BJ (cell line): ENCODE measurements at places on chromosomes 1 and 21. TPM values are rescaled to one million over a fixed set of nuclear protein-coding genes. Genes with fewer than 3 reads are reported as not detected.

- DNase-seq: no peak
These were observed 223.1 kb downstream of the RPS6KC1 start for GRCh38 chr1:213274140-213274539.

GRCh38 chr1:245466261-245466660, 311.5 kb downstream of the KIF26B start:
- DNase-seq: no peak

DNA sequence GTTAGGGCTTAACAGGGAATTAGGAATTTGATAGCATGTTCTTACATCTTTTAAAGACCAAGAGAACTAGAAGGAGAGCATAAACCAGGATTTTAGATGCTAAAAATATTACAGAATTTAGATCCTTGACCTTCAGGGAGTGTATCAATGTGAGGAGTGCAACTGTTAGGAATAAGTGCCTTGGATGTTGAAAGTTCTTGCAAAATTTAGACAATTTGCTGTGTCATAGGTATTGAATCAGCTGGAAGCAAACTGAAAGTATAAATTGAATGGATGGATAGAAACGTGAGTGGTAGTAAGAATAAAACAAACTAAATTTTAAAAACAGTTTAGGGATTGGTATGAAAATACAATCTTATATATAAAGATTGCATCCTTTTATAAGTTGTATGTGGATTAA, 27.7 kb downstream of the PPP1R12B start:
- DNase-seq: no peak

The SGIP1 gene
- polyA plus RNA-seq: 49.4 and 62.3 TPM in 2 replicates

DNA sequence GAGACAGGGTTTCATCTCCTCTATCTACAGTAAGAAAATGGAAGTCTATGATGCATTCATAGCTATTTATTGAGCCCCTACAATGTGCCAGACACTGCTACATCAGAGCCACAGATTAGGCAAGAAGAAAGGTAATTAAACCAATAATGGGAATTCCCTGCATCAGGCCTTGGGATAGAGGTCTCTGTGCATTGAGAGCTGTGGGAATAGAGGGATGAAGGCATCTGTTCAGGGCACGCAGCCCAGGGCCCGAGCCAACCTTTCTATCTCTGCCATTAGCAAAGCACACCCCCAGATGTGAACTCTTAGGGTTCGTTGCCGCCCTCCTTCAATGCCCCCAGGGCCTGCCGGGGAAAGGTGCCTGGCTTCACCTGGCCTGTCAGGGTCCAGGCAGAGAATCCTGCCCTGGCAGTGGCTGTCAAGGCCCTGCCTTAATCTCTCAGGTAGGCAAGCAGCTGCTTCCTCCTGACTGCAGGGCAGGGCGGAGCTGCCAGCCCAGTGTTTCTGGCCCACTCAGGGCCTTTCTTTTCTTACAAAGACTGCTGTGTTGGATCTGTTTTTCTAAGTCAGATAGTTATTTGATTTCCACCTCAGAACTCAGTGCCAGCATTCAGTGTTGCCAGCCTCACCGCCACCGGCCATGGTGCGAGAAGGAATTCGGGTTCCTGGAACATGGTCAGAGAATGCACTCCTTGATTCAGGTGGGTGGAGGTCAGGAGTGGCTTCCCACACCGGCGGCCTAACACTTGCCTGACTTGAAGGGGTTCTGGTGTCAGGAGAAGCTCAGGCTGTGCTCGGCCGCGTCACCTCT, 76.1 kb downstream of the PGM1 start:
- no peak for DNase-seq

GRCh38 chr1:183259924-183260323, 73.9 kb downstream of the LAMC2 start:
- DNase-seq: no peak

The WDR77 gene
- 62.8 and 104 TPM in 2 replicates for polyA plus RNA-seq

- DNase-seq: no peak
These were observed 50.8 kb downstream of the PAX7 start for GRCh38 chr1:18681423-18681835.

DNA sequence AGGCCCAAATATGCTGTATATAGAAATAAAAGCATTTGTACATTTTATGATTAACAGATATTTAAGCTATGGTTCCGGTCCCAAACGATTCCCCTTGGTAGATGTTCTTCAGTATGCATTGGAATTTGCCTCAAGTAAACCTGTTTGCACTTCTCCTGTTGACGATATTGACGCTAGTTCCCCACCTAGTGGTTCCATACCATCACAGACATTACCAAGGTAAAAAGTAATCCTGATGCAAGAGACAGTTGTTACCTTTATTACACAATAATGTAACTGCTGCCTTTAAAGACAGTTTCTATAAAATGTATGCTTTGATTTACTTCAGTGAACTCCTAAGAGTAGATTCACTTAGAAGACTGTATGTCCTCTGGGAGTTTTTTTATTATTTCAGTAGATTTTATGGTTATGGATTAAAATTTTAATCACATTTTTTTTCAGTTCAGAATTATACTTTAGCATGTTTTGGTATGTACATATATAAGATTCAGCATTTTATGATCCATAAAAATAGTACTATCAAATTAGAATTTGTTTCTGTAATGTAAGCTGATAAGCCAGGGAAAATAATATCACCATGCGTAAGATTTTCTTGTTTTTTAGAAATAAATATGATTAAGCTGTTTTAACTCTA, 96.5 kb downstream of the USP25 start:
- no peak for DNase-seq

The DNASE2B gene
- polyA plus RNA-seq: not detected in 2 replicates

- DNase-seq: no peak
These were observed 3.4 kb downstream of the S100A16 start for GRCh38 chr1:153609585-153609907.

DNA sequence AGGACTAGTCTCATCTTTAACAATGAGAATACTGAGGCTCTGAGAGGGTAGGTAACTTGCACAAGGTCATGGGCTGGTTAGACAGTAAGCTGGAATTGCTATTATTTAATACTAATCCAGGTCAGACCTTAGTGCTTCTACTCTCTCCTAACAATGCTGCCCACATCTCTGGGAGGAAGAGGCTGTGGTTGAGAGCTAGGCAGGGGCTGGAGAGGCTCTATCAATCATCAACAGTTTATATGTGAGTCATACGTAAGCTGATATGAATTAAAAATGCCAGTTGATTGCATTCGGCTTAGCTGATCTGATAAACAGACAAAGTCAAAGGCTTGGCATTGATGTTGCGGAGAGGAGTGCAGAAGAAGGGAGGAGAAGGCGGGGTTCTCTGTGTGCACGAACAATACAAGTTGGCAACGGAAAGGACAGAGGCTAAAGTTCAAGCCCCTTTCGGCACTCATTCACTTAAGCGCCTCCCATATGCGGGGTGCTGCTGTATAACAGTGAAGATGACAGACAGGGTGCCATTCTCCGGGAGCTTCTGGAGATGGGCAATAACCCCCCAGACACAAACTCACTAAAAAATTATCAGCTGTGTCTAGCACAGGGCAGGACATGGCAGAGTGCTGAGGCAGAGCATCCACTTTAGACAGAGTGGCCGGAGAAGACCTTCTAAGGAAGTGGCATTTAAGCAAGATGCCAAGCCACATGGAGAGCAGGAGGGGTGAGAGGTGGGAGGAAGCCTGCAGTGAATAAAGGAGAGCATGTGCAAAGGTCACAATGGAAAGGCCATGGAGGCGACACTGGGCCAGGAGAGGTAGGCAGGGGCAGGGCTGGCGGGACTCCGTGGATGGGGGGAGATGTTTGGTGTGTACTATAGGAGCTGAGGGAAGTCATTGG, 195.2 kb downstream of the ZSCAN20 start:
- DNase-seq: no peak

DNA sequence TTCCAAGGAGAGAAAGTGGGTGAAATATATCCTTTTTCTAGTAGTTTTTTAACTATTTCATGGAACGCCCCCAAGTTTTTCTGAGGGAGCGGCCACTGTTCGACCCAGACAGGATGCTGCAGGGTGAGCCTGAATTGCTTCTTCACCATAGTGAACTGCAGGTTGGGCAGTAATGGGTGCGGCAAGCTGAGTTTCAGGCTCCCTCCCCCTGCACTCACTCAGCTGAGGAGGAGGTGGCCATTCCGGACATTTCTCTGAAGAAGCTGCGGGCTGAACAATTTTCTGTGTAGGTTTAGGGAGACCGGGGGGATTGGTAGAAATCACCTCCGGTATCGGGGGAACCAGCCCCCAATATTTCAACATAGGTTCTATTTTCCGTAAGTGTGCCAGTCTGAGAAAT, 8.2 kb downstream of the DAP3 start:
- no peak for DNase-seq

DNA sequence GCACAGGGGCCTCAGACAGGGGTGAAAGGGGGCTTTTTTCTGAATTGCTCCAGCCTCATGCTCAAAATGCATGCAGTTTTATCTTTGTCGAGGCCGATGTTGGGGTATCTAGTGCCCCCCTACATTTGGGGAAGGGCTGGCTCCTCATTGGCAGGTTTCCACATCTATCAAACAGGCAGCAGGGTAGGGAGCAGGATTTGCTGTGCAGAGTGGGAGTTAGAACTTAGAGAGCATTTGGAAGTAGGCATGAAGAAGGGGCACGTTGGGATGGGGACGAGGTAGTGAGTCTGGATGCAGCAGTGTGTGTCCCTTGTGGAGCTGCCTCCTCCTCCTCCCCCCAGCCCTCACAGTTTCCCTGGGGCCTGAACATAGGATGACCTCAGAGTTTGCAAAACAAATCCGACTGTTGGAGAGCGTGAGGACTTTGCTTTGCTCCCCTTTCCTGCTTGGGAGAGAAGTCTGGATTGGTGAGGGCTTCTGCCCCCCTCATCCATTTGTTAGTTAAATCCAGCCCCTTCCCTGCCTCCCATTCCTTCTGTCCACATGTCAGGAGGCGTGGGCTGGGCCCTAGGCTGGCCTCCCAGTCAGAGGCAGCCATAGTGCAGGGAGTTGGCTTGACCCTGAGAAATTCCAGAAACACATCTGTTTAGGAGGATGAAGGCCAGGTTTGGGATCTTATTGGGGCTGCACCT, 36.9 kb upstream of the GPR37L1 start:
- no peak for DNase-seq

DNA sequence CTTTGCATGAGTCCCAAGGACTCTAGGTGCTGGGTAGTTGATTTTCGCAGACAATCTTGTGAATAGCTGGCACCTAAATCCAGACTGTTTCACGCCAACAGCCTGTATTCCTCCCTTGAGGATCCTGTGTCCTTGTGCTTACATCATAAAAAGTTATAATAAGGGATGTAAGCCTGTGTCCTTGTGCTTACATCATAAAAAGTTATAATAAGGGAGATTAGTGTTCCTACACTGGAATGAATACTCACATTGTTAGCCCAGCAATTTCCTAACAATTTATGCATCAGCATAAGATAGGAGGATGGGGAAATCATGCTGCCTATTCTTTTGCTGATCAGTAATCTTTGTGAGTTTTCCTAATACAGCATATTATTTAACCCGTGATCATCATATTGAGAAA, 4.0 kb upstream of the HSD3B2 start:
- DNase-seq: no peak

DNA sequence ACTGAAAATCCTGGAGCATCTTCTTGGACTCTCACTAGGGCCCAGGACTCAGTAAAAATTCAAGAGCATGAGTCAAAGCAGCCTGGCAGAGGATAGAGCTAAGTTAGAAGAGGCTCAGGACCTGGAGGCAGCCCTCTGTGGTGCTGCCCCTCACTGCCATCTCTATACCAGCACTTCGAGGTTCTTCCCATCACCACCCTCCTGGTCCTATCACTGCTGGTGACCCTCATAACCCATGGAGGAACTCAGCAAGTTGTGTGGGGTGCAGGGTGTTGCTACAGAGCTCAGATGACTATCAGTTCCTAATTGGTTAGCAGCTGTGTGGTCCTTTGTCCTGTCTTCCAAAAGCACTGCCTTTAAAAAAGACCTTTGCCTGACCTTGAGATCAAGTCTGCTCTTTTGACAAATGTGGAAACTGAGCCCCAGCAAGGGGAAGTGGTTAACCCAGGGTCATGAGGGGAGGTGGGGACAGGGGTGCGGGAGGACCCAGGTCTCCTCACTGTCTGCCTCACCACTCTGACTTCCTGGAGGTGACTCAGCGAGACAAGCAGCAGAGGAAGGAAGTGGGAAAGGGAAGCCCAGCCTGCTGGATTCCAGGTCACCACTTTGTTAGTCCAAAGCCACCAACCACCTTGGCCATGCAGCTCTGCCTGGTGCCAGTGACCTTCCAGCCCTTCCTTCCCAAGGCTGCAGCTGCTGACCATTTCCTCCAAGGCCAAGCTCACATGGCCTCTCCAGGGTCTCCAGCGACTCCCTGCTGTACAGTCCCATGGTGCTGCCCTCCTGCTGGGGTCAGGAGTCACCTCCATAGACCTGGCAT, 199.4 kb upstream of the EDN2 start:
- DNase-seq: no peak

DNA sequence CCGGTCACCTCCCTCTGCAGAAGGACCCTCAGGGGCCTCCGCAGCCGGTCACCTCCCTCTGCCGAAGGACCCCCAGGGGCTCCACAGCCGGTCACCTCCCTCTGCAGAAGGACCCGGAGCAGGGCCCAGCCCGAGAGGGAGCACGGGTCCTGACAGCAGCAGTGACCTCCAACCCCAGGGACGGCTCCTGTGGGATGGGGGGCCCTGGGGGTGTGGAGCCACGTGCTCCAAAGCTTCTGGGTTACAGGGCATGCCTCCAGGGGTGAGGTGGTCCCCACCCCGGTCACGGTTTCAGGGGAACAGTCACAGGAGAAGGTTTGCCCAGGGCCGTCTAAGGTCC, 40.3 kb downstream of the SLC19A1 start:
- DNase-seq: no peak

The NR1I3 gene
- polyA plus RNA-seq: not detected in 2 replicates

GRCh38 chr21:30979054-30979453, 59.2 kb downstream of the KRTAP19-8 start:
- DNase-seq: no peak

The SRGAP2 gene
- polyA plus RNA-seq: 9.2 and 11.6 TPM in 2 replicates

GRCh38 chr21:35565204-35565611, 495.1 kb downstream of the SETD4 start:
- DNase-seq: peak; percentile 76

- DNase-seq: peak; percentile 36
These were observed 383.4 kb downstream of the SEC16B start for GRCh38 chr1:177586429-177586828.

GRCh38 chr1:8077602-8078001, 51.5 kb upstream of the ERRFI1 start:
- no peak for DNase-seq

- DNase-seq: no peak
These were observed 88.0 kb downstream of the CD247 start for GRCh38 chr1:167430134-167430848.

The MAN1C1 gene
- 0.98 and 1.1 TPM in 2 replicates for polyA plus RNA-seq

- no peak for DNase-seq
These were observed 216.0 kb upstream of the PTGFR start for GRCh38 chr1:78274814-78275213.

- DNase-seq: no peak
These were observed 406.9 kb upstream of the CXADR start for GRCh38 chr21:17105932-17106331.

DNA sequence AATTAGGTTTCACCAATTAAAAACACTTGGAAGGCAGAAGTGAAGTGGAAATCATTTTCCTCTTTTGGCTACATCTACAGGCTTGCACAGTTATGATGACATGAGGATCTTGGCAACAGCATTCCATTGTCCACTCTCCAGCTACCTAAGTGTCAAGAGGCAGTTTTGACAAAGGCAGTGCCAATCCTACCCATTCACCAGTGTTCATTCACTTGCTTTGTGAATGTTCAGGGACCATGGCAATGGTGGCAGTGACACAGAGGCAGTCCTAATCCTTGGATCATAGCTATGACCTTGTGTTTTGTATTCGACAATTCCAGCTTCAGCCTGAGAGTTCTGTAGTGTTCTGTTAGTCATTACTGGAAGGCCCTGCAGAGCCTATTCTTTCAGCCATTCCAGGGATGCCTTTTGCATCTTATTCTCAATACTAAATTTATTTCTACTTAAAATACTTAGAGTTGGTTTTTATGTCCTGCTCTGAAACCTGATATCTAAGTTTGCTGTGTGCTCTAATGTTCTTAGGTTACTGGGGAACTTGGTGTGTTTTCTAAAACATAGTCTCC, 36.7 kb downstream of the CRB1 start:
- DNase-seq: peak; percentile 8
